ENCODE measurements at places on chromosomes 6 and 20.

- no peak for DNase-seq
Observed at GRCh38 chr6:136921936-136922684, at the start of gene SLC35D3. TSS of gene SLC35D3 (plus strand) at chr6:136922301. CDS start at chr6:136922429, 128 bp downstream.

DNA sequence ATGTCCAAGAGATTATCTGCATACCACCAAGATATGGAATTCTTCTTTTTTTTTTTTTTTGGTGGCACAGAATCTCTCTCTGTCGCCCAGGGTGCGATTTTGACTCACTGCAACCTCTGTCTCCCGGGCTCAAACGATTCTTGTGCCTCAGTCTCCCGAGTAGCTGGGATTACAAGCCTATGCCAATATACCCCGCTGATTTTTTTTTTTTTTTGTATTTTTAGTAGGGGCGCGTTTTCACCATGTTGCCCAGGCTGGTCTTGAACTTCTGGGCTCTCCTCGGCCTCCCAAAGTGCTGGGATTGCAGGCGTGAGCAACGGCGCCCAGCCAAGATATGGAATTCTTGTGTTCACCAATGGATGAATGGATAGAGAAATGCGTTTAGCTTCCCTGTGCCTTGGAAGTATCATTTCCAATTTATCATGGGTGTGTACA is 31.0 kb downstream of the POM121L2 start:
- DNase-seq = no peak

DNA sequence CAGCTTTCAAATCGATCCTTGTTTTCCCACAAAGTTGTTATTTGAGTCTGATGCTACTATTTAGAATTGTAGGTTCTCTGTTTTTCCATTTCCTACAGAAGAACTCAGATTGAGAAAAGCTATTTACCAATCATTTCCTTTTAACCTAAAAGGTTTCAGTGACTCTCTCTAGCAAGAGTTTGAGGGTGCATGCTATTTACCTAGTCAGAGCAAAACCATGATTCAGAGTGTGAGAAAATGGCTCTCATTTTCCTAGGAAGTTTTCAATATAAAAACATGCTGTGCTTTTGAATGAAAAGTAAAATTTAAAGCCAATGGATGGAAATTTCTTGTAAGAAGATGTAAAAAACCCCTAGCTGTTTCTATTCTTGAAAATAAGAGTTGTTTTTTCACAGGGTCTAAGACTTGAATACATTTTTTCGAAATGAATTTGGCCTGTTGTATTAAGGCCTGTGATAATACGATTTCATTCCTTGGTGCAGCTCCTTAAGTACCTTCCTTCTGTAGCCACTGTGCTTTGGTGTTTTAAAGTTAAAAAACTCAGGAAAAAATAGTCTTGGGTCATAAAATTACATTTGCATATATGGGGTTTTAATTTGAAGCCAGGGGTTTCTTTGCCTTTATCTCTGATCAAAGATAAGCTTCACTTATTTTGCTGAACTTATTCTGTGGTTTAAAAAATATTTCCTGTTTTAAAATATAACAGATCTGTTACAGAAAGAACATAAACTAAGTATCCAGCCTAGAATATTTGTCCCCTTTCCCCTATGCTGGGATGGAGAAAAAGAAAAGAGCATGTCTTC is 18.0 kb upstream of the RSPH3 start:
- no peak for DNase-seq

DNA sequence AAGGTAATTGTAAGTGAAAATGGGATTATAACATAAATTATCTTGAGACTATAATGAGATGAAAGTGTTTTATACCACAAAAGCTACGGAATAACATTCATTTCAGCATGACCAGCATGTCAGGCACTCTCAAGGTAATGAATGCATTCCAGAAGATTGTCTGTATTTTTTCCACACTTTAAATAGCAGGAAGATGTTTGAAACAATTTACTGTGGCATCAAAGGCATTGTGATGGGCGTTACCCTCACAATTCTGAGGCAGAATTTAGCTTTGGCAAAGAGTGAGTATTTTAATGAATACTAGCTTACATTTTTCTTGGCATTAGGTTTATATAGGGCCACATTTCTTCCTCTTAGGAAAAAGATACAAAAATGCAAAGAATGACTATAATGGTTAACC is 627.2 kb downstream of the BCKDHB start:
- DNase-seq = no peak

DNA sequence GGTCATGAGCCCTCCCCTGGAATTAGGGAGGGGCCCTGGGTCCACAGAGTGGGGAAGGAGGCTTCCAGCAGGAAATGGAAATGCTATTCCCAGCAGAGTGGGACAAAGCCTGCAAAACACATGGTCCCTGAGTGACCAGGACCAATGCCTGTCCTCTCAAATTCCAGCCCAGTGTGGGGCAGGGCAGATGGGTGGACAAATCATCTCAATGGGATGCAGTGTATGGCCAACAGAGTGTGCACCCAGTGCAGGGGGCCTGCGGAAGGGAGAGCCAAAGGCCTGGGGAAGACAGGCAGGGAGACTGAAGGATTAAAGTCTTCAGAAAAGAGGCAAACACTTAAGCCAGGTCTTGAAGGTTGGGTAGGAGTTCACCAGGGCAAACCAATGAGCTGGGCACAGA is 28.7 kb upstream of the PHACTR3 start:
- no peak for DNase-seq

Data from NCI-H1436 treated with DMSO at 0.1 percent for 48 hours (cell line).